ENCODE measurements at places on chromosomes 2 and 18.

DNA sequence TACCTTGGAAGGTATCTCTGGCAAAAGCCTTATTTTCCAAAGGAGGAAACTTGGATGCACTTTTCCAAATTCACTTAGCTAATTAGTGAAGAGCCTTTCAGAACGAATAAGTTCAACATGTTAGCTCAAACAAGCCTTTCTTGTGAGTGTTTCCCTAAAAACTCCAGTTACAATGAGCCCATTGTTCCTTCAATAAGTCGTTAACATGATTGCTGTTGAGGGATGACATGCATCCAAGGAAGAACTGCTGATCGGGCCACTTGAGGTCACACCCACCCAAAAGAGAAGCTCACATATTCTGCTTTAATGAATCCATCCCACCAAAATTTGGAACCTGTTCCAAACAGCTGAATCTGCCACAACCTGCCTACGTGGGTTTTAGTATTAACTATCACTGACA is 48.1 kb upstream of the SLC35G4 start:
- DNase-seq: no peak

GRCh38 chr2:205783872-205784499 is 101.7 kb downstream of the NRP2 start:
- DNase-seq: no peak

- no peak for DNase-seq
These were observed 608.7 kb upstream of the REG3G start for GRCh38 chr2:78416625-78417300.

GRCh38 chr2:83017366-83018090 is 1441.6 kb downstream of the SUCLG1 start:
- DNase-seq: no peak

DNA sequence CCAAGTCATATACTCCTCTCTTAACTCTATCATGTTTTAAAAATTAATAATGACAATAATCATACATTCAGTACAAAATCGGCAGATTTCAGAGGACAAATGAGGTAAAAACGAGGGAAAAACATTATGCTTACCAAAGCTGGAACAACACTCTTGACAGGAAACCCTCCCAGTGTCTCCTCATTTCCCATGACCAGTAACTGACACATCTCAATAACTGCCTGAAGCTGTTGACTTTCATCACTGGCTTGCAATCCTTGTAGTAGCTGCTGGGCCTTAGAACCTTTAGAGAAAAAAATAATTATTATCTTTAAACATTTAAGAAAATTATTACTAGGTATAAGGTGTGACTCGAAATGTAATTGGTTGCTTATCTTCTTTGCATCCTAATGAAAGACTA is 103.6 kb downstream of the TRIP12 start:
- no peak for DNase-seq

GRCh38 chr18:965921-966758 is 61.5 kb downstream of the ADCYAP1 start:
- no peak for DNase-seq

GRCh38 chr2:68344031-68344430 is 21.1 kb upstream of the PLEK start:
- DNase-seq: no peak

DNA sequence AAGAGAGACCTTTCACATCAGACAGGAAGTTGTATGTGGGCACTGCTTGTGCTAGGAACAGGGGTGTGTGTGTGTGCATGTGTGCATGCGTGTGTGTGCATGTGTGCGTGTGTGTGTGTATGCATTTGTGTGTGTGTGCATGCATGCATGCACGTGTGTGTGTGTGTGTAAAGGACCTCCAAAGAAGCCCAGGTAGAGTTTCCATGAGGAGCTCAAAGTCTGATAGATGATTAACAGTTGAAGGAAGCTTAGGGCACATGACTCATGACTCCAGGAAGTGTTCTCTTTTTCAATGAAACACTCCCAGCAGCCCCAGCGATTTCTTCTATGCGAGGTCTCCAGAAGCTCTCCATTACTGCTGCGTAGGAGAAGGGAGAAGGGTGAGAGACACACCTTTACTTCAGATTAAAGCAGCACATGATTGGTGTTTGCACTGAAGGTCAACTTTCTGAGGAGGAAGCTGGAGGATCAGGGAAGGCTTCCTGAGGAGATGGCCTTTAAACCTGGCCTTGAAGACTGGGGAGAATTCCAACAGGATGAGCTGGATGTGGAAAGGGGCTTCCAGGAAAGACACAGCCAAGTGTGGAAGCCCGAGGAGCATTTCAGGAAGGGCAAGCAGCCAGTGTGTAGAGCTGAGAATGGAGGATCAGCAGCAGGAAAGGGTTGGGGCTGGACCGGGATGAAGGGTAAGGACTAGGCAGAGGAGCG is 77.7 kb downstream of the SMAD4 start:
- DNase-seq: no peak

- DNase-seq: no peak
These were observed 82.1 kb upstream of the CYRIA start for GRCh38 chr2:16747689-16748088.

GRCh38 chr2:158407031-158407430 is 49.5 kb downstream of the CCDC148 start:
- DNase-seq: no peak

- DNase-seq: no peak
These were observed 44.9 kb upstream of the ALK start for GRCh38 chr2:29966266-29966665.

DNA sequence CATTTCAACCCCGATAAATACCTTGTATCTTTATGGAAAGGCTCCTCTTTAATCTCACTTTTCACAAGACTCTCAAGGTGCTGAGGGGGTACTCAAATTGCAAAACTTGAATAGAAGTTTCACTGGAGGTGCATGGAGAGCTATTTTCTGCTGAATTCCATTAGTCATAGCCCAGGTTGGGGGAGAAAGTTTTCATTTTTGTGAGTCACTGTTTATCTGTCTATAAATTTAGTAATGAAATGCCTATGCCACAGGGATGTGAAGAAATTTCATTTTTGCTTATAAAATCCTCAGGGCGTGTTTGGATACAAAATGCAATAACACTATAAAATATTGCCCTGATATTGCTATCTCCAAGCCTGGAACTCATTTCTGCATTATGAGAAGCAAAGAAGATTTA is 346.3 kb downstream of the LRATD1 start:
- no peak for DNase-seq

DNA sequence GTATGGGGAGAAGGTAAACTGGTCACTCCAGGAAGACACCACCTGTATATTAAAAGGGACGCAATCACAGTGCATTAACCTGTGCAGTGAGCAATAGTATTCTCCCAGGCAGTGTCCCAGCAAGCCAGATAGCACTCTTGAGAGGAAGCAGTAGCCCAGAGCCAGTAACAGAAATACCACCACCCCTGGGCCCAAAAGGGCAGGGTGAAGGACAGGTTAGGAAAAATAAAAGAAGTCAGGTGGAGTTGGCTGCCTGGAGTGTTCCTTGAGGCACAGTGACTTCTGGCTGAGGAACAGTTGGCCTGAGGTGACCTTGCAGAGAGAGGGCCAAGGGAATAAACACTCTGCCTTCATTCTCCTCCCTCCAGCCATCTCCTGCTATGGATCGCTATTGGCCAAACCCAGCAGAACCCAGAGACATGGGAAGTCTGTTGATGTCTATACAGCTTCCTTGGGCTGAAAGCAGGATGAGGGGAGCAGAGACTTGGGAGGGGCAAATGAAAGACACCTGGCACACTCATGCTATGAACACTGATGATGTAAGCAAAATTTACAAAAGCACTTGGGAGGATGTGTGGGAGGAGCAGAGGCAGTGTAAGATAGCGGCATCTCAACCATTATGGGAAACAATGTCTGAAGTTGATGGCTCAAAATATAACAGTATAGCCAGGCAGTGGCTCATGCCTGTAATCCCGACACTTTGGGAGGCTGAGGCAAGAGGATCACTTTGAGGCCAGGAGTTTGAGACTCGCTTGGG is 7.5 kb downstream of the C18orf32 start:
- DNase-seq: no peak

- no peak for DNase-seq
These were observed 72.2 kb upstream of the TMEM87B start for GRCh38 chr2:111982822-111983221.

GRCh38 chr2:232242316-232242715 is 136.2 kb upstream of the ALPP start:
- DNase-seq: no peak

- peak; percentile 48 for DNase-seq
These were observed 48.0 kb upstream of the LPIN2 start for GRCh38 chr18:3060667-3061580.

DNA sequence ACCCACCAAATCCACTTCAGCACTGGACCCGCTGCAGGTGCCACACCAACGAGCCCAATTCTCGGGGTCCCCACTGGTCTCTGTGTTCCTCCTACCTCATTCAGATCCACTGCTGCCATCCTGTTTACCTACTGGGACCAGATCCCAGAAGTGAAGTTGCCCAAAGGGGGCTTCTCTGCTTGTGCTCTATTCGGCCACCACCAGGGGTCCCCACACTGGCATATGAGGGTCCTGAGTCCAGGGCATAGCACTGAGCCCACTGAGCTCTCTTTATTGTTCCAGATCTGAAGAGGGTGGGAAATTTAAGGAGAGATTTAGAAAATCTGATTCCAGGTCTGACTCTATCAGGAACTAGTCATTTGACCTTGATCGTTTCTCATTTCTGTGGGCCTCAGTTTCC is 2.4 kb downstream of the GPR45 start:
- no peak for DNase-seq

- DNase-seq: no peak
These were observed 68.9 kb downstream of the DOCK10 start for GRCh38 chr2:224973112-224974016.

DNA sequence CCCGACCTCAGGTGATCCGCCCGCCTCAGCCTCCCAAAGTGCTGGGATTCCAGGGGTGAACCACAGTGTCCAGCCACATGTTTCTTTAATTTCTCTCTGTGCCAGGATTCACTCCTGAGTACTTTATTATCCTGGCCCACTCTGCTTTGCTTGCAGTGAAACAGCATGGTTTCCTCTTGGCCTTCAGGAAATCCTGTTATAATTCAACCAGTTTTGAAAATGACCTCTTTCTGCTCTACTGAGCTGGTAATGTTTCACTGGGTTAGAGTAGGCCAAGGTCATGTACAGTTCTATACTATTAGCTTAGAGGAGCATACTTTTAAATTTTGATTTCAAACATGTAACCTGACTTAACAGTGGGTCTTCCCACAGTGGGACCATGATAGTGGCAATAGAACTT is 90.6 kb upstream of the PELI1 start:
- no peak for DNase-seq

DNA sequence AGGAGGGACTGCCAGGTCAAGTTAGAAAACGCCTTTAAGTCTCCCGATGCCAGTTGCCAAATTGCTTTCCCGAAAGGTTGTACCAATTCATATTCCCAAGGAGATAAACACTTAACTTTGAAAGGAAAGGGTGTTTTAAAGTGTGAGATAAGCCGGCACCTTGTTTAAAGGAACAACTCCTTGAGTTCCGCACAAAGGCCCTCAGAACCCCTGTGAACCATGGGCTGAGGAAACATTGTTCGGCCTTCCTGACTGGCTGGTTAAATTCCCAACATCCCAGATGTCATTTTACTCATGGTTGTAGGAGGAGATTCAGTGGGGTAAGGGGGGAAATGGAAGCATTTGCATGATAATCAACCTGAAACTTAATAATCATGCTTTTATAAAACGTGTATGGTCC is 126.6 kb downstream of the BCL11A start:
- DNase-seq: no peak

- no peak for DNase-seq
These were observed 82.0 kb downstream of the SGPP2 start for GRCh38 chr2:222506230-222506935.

DNA sequence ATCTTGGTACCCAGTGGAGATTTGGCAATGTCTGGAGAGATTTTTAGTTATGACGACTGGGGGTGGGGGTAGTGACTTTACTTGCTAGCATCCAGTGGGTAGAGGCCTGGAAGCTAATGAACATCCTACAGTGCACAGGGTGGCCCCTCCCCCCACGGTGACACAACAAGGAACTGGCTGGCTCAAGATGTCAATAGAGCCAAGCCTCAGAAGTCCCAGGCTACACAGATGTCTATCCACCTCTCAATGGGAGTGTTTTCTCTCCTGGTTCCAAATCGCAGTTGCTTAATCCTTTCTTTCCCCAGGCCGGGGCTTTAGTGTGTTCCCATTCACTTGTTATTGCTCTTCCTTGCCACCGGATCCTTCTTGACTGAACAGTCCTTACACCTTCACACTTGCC is 9.3 kb upstream of the CCBE1 start:
- no peak for DNase-seq

GRCh38 chr18:41989508-41989907 is 34.5 kb downstream of the PIK3C3 start:
- no peak for DNase-seq

DNA sequence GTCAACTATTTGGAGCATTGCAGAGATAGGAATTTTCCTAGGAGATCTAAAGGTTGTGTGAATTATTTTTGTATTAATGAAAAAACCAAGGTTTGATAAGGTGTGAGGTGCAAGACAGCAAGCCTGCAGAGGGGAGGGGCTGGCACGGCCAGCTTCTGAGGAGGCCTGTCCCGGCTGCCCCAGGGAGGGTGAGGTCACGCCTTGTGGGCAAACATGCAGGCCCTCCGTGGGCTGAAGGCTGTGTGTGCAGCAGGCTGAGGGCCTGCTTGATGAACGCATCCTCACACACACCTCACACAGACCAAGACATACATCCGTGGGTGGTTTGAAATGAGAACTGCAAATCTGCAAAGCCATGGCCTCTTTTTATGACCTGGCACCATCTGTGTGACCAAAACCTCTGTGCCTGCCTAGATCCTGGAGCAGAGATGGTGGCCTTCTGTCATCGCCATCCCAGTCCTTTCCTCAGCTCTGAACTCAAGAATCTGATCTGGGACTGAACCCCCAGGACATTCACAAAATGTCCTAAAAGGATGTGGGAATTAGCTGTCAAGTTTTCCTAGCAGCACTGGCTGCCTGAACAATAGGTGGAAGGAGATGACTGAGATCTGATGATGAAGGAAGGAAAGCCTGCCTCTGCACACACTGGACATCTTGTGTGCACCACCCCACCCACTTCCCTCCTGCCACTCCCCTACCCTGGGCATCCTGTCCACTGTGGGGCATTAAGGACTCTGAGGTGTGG is 102.4 kb upstream of the MGAT4A start:
- no peak for DNase-seq

- DNase-seq: no peak
These were observed 41.4 kb downstream of the SGPP2 start for GRCh38 chr2:222465746-222466145.

- DNase-seq: no peak
These were observed 40.2 kb downstream of the LPIN1 start for GRCh38 chr2:11786592-11786991.

DNA sequence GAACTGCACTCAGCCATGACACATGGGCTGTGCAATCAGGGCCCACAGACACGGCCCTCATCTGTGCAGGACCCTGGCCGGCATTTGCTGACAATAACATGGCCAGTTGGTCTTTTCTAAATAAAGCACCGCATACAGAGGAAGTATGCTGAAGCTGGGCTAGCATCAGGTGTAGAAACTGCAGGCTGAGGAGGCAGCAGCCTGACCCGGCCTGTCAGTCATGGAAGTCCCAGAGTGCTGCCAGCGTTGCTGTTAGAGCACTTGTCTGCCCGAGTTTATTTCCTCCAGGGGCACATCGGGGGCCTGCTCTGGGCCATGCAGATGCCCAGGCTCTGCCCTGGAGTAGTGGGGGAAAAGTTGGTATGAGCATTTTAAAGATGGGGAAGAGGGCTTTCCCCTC is 4.1 kb upstream of the PTPN18 start:
- DNase-seq: no peak
